ENCODE measurements at places on chromosomes 2 and 18.
A peak's percentile ranks its signal among the peaks of the same experiment; 100 is the strongest.

- DNase-seq: no peak
Observed at GRCh38 chr18:48022531-48023329, 92.3 kb upstream of the SMAD2 start.

- no peak for DNase-seq
Observed at GRCh38 chr2:204538182-204539018, 6.9 kb upstream of the PARD3B start.

GRCh38 chr18:54257015-54257414 is 12.3 kb upstream of the POLI start:
- DNase-seq: no peak

DNA sequence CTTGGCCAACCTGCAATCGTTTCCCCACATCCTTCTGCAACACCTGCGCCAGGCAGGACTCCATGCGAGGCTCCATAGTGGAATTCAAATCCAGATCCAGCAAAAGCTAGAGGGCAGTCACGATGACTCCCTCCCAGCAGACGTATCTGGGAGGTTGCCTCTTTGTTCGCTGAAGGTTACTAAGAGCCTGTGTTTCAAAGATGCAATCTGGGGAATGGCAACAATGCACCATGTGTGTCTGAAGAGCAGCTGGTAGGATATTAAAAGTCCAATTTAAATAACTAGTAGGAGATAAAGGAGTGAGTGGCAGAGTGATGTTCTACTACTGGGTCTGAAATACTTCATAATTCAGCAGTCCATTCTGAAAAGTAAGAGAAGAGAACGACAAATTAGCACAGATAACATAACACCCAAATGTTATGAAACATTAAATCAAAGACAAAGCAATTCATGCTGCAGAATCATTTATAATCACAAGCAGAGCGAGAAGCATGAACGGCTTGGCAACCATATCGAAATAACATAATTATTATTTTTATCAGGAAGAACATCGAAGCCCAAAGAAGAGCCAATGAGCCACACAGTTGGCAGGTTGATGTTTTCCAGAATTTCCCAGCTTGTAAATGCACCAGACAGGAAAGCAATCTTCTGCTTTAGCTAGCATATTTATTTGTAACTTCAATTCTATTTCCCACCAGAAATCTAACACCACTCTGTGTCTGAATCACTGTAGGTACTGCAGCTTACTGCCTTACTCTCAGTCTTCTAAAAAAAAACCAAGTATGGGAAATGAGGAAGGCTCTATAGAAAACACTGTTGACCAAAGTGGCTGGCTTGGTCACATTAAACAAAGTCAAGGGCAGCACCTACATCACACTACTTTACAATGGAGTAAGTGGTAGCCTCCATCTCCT is 43.2 kb downstream of the CLASP1 start:
- DNase-seq: no peak

DNA sequence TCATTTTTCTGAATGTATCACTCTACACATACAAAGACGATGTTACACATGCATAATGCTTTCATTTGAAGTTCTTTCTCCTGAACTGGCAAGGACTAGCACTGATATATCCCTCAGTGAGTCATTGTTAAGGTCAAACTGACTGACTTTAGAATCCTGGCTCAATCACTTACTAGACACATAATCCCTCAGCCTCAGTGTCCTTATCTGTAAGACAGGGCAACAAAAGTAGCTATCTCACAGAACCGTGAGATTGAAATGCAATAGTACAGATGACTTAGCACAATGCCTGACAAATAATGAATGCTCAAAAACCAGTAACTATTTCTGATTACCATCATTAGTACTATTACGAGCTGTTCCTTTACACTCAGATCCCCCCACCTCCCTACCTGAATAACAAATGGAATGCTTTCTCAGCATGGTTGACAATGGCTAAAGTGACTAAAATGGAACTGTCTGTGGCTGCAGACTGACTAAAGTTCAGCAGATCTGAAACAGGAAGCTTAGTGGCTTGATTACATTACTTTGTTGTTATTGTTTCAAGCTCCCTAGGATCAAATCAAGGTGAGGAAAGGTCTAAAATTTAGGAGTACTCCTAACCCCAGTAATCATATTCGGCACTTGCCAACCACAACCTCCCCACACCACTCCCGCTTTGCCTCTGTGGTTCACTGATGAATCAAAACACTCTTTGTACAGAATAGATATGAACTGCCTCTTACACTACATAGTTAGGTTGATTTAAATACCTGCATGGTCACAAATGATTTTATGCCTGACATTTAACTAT is 35.8 kb upstream of the CACNB4 start:
- DNase-seq: no peak

DNA sequence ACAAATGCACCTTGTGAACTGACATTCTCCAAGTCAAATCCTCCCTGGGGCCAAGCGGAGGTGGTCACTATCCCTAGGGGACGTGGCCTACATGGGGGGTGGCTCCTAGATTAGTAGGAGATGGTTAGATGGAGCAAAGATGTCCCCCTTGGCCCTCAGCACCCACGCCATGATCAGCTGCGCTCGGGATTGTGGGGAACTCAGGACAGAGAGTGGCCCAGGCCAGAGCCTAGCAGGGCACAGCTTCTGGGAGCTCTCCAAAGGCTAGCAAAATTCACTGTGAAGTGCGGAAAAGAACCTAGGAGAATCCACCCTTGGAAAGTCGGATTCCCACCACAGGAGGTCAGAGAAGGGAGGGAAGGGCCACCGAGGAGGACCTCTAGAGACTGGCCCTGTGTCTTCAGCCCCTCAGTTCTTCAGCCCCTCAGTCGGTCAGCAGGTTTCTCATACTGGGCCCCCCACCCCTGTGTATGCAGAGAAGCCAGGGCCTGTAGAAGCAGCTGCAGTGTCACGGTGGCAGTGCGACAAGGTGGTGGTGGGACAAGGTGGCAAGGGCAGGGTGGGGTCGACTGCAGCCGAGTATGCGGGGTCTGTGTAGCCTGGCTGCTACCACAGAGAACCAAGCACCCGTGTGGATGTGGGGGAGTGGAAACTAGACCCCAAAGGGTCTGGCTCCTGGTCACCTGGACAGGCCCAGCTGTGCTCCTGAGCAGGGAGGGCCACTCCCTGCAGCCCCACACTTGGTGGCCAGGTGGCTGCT is 18.4 kb downstream of the GPR55 start:
- DNase-seq: no peak

- DNase-seq: peak; percentile 65
Observed at GRCh38 chr2:64622443-64623241, 31.1 kb downstream of the SERTAD2 start.

DNA sequence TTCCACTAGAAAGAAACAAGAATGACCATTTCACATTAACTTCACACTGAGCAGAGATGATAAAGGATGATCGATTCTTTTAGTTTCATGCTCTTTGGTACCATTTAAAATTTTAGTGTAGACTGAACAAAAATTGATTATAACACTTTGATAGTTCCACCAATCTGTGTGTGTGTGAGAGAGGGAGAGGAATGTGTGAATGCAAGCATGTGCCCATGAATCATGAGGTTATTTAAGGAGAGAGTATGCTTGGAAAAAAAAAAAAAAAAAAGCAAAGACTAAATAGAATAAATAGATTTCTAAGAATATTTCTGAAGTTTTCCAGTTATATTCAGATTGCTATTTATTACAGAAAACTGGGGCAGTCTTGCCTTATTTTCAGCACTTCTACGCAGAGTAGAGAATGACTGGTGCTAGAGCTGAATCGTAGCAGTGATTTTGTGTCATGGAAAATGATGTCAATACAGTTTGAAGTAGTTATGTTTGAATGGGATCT is 900.8 kb downstream of the SLC4A3 start:
- DNase-seq: no peak

- peak; percentile 4 for DNase-seq
Observed at GRCh38 chr18:10488017-10488416, 33.6 kb downstream of the APCDD1 start.

DNA sequence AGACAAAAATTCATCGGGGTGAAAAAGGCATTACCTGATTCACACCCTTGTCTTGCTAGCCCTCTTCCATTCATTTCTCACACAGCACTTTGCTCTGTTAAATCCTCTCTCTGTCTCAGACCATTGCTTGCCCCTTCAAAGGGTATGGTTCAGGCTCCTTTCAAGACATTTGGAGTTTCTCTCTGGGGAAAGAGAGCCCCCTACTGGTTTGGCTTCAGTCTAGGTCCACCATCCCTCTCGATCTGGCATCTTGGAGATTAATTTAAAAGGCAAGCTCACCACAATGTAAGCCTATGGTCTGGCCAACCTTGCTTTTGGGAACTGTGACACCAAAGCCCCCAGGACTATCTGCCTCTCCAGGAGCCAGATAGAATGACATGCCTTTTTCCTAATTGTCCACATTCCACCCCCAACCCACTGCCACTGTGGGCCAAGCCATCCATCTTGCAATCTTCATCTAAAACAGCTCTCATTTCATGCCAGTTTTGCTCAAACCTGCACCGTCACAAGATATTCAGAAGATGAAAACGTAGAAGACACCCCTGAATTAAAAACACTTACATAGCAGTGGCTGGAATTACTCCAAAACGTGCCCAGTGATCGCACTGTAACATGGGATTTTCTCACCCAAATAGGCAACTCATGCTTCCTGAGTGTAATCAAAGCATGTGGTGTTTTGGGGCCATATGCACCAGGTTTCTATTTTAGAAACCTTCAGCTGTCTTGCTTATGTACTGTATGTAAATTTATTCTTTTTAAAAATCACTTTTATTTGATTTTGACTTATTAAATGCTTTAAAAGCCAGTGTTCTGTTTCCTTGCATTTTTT is 93.9 kb downstream of the FARSB start:
- DNase-seq: no peak

- DNase-seq: no peak
Observed at GRCh38 chr2:217438136-217438535, 564.7 kb downstream of the TNS1 start.

DNA sequence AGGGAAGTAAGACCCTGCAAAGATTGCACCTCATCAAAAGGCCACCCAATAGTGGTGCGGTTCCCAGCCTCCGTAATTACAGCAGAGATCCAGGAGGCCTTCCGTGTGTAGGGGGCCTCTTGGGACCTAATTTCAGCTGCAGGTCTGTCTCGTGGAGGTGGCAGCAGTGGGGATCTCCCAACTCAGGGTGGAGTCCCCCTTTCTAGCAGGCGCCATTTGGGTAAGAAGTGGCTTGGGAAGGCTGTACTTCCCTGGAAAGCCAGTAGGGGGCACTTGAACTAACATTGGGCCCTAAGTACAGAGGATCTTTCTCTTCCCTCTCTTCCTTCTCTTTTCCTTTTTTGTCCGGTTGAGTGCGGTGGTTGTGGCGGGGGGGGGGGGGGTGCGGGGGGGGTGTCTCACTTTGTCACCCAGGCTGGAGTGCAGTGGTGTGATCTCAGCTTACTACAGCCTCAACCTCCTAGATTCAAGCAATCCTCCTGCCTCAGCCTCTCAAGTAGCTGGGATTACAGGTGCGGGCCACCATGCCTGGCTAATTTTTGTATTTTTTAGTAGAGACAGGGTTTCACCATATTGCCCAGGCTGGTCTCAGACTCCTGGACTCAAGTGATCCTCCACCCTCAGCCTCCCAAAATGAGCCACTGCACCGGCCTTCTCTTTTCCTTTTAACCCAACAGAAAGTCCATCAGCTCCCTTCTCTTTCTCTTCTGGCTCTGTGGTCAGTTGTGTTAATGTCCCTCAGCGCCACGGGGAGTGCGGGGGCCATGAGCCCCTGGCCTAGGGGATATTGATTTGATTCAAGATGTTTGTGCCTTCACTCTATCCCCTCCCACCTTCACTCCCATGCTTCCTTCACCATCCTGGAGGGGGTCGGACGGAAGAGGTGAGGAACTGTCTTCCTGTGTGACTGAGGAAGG is 32.0 kb downstream of the CENPO start:
- DNase-seq: no peak

DNA sequence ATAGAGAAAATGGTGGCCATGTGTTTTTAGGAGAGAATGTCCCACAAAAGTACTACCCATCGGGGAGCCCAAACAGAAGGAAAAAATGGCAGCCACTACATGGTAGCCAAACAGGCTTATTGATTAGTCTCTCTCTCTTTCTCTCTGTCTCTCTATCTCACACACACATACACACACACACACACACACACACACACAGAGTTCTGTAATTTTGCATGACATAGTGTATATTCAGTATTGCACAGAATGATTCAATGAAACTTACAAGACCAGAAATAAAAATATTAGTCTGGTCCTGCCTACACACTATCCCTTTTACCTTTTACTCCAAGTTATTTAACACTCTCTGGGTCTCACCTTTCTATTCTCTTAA is 124.8 kb upstream of the SLC39A10 start:
- DNase-seq: no peak

DNA sequence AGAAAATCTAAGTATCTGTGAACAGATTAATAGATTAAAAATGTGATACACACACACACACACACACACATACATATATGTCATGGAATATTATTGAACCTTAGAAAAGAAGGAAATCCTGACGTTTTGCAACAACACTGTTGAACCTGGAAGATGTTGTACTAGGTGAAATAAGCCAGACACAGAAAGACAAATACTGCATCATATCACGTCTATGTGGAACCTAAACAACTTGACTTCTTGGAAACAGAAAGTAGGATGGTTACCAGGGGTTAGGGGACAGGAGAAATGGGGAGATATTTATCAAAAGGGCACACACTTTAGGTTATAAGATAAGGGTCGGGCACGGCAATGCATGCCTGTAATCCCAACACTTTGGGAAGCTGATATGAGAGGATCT is 698.4 kb upstream of the ID2 start:
- no peak for DNase-seq

- DNase-seq: no peak
Observed at GRCh38 chr2:113876503-113877387, 13.1 kb upstream of the ACTR3 start.

DNA sequence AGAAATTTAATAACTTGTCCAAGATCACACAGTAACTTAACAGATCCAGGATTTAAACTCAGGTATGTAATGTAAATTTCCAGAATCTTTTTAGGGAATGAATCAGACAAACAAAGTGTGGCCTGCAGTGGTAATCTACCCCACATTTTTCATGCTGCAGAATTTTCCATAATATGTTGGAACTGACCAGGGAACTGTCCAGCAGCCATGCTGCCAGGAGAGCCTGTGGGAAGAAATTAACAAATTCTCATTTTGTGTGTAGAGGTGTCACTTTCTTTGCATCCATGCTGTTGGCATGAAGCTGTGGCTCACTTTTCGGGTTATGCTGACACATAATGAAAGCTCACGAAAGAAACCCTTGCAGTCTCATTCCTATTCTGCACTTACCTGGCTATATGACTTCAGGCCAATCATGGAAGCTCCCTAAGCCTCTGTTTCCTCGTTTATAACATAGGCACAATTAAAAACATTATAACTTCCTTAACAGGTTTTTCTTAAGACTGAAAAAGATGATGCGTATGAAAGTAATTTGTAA is 54.7 kb downstream of the CDKL4 start:
- DNase-seq: no peak

DNA sequence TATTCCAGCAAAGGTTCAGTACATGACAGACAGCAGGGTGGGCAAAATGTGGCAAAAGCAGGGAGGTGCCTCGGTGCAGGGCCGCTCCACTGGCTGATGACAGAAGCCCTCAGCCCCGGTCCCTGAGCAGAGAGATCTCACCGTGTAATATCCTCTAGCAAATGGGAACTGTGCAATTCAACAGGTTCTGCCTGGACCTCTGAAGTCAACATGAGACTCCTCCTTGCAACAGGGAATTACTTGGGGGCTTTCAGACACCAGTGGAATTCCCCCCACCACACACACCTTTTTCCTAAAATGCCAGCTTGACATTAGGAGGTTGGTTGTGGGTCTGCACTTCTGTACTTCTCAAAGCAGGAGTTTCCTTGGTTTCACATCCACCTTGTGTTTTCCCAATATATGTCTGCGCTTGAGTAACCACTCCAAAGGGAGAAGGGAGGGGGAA is 50.8 kb downstream of the SPRED2 start:
- no peak for DNase-seq

- DNase-seq: no peak
Observed at GRCh38 chr2:62175728-62176127, 20.2 kb upstream of the B3GNT2 start.

All from smooth muscle cell of the brain vasculature (primary cell).